Stimulated activated CD4-positive, alpha-beta T cell treated with anti-CD3 and anti-CD28 coated beads, Interleukin-15, amount 100 ng/mL, for 48 hours (primary cell): ENCODE measurements at places on chromosomes 1 and 21.
A peak's percentile ranks its signal among the peaks of the same experiment; 100 is the strongest.

GRCh38 chr1:216815260-216816131, 92.3 kb upstream of the ESRRG start:
- no peak for DNase-seq

- peak; percentile 42 for DNase-seq
Observed at GRCh38 chr1:228734881-228735801, at the start of gene RHOU. TSS of gene RHOU (plus strand) at chr1:228735479. CDS start at chr1:228735743, 264 bp downstream.

- DNase-seq, result no peak
Observed at GRCh38 chr1:17588048-17588871, 48.8 kb downstream of the ARHGEF10L start.

DNA sequence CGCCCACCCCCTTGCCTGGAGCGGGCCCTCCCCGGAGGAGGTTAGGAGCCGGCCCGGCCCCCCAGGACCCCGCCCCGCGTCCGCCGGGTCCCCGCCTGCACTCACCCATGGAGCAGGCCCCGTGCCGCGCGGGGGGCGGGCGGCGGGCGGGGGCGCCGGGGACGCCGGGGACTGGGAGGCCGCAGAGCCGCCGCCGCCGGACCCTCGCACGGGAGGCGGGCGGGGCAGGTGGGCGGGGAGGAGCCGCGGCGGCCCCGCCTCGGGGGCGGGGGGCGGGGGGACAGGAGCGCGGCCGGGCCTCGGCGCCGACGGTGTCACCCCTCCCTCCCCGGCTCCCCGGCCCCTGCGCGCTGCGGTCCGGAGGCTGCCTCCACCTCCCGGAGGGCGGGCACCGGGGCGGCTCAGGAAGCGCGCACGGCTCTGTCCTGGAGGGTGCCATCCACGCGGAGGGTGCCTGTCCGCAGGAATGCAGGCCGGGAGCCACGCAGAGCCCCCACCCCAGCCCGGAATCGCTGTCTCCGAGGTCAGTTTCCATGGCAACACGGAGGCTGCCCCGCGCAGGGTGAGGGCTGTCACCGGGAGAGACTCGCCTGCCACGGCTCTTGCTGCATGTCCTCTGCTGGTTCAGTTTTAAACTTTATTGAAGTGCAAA, 5.9 kb upstream of the PLEKHG5 start:
- no peak for DNase-seq

DNA sequence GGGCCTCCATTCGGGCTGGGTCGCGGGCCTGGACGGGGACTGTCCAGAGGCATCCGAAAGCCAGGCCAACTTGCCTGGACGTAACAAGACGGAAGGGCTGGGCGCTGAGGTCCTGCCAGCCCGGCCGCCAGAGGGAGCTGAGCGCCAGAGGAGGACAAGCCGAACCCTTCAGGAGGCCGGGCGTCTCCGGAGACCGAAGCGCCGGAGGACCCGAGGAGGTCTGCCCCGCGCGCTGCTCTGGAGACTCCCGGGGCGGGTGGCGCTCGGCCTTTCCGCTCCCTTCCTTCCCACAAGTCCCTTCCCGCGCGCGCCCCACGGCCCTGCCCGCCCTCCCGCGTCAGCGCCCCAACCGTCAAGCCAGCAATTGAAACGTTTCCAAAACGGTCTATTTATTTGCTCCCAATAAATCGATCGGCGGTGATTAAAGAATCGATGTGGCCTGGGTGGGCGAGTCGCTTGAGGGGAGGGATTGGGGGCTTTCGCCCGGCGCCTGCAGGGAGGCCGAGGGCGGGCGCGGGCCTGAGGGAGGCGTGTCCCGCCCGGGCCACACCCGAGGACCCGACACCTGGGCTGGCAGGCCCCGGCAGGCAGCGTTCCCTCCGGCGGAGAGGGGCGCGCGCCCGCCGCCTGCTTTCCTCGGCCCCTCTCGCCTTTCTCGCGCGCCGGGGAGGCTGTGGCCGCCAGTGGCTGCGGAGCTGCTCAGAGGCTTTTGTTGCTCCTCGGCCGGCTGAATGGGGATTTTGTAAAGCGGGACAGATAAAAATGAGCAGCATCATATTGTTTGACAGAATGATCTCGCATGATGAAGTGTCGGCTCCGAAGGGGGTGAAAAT, 5.2 kb upstream of the FOXD3 start:
- peak; percentile 40 for DNase-seq

- no peak for DNase-seq
Observed at GRCh38 chr1:193216920-193217319, 30.5 kb upstream of the B3GALT2 start.

GRCh38 chr1:89360716-89361115, 3.1 kb upstream of the GBP6 start:
- no peak for DNase-seq

DNA sequence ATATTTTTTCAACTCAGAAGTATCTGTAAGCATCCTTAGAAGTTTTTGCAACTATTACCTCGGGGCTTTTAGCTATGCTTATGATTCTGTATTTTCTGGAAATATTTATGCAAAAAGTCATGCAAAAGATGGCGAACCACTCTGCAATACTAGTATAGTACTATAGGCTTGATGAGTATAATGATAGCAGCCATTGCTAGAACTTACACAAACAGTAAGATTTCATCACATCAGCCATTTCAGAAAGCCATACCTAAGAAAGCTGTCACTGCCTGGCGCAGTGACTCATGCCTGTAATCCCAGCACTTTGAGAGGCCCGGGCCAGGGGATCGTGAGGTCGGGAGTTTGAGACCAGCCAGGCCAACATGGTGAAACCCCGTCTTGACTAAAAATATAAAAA, 227.1 kb downstream of the LRRC7 start:
- DNase-seq, result no peak

DNA sequence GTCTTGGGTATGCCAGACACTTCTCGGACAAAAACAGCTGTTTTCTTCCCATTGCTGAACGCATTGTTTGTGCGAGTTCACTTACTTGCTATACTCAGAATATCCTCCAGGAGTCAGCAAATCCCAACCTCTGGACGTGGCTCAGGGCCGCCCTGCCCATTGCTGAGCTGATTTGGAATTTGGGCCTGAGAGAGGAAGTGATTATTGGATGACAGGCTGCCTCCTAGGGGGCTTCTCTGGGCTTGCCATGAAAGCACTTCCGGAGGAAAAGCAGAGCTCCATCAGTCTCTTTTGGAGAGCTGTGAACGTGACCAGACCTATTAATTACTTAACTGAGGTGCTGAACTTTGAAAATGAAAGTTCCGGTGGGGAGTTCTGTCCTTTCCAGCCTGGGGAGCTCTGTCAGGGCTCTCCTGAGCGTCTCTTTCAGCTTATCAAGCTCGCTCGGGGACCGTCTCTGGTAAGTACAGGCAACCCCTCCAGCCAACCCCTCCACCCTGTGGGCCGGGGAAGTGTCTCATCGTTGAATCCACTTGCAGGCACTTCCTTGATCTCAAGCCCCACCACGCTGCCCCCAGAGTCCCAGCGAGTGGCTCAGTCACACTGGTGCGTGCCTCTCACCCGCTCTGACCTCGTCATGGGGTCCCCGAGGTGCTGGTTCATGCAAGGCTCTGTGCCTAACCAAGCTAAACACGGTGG, 76.9 kb downstream of the CLIC6 start:
- peak; percentile 30 for DNase-seq

- DNase-seq, result peak; percentile 38
Observed at GRCh38 chr1:112957133-112957812, 1.3 kb upstream of the SLC16A1 start.

DNA sequence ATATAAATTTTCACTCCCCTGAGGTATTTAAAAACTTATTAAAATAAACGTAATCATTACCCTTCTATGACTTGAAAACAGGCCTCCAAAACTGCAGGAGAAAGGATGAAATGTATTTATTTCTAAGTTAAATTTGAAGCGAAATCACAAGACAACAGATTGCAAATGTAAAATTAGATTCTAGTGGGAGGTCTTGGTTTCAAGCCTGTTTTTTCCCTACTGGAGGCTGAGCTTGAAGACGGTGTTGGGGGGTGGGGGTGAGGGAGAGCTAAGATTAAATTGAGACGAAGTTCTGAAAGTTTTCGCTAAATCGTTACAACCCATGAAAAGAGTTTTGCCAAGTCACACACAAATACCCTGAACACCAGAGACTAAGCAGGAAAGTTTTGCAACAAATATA, 68.2 kb downstream of the TIAM1 start:
- no peak for DNase-seq

DNA sequence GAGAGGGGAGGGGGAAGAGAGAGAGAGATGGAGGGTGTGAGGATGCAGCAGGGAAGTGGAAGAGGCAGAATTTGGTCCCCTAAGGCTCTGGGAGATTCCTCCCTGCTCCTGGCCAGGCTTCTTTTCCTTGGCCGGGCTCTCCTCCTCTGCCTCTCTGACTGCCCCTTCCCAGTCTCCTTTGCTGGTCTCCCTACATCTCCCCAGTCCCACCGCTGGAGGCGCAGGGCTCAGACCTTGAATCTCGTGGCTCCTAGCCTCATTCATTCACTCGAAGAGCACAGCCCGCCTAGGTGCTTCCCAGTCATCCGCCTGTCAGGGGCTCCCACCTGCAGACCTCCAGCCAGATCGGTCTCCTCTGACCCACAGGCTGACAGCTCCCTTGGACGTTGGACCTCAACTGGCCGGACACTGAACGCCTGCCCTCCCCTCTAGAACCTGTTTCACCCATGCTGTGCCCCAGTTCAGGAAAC, 76.5 kb downstream of the VWA5B1 start:
- DNase-seq, result no peak

DNA sequence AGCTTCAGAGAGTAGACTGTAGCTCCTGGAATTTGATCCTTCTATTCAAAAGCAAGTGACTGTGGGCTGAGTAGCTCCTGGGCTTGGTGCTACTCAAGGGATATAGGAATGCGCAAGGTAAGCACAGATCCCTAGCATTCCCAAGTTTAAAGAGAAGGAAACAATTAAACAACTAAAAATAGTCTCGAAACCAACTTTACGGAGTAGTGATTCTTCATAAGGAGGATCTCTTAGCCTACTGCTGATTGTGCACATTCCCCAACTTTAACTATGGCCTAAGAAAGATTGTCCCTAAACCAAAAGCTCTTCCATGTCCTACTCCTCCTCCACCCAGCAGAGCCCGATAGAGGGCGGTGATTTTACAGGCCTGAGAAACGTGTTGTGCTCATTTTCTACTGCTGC, 226.5 kb upstream of the CAMK1G start:
- DNase-seq, result no peak

- no peak for DNase-seq
Observed at GRCh38 chr1:228861832-228862180, 126.5 kb downstream of the RHOU start.

DNA sequence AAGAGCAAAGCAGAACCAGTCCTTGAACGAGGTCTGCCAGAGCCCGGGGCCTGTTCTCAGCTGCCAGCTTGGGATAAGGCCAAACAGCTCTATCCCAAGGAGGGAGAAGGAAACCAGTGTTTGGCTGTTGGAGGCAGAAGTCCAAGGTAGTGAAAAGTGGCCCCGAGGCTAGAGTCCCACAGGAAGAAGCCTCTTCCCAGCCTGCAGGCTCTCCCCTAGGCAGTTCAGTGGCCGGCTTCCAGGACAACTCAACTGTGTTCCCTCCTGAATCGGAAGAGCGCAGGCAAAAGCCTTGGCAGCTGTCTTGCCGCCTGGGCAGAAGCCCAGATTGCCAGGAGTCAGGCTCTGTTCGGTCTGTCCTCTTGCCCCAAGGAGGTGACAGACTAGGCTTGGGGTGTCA, 19.3 kb downstream of the QSOX1 start:
- no peak for DNase-seq

DNA sequence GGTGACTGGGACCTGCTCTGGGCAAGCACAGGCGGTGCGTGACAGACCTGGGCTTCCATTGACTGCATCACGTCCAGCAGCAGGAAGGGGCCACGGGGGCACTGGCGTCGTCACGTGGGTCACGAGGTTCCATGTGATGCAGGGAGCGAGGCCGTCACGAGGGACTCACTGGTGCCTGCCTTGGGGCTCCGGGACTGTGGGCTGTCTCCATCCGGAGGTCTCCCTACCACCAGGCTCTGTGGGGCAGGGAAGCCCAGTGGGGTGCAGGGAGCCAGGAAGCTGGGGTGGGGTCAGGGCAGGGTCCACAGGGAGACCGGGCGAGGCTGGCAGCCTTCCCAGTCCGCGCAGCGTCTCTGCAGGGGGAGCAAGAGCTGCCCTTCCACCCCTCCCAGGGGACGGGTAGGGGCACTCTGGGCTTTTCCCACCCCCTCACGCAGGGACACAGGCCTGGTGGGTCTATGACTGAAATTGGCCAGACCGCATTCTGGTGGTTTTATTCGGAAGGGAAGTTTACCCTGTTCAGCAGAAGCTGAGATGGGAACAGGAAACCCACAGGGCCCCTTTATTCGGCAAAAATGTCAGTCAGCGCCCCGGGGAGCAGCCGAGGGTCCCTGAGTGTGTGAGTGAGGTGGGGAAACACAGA, 416 bp upstream of the TNFRSF14 start:
- DNase-seq, result peak; percentile 78

DNA sequence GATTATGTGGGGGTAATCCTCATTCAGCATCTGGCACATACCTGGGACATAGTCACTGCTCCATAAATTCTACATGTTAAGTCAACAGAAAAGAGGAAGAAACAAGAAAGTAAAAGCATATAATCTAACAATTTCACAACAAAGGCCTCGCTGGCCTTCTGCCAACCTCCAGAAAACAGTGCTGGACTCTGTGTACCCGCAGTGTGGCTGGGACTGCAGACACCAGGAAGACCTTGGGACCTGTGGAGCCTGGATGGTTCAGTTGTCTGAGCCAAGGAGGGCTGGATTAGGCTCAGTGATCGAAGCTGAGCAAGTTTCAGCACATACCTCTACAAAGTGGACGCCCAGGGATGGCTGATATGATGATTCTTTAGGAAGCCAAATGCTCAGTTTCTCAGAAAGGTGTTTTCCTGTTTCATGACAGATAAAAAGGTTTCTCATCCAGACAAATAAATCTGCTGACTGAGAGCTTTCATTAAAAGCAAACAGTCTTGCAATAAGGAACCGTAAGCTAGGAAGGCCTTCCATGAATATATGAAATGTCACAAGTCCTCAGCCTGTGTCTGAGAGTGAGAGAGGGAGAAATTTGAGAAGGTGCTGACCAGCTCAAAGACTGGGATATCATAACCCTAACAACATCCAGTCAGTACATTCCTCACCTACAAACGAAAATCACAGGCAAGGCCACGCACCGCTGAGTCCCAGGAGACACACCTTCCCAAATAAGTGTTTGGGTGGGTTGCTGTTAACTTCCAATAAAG, 48.4 kb downstream of the CAPZB start:
- no peak for DNase-seq

DNA sequence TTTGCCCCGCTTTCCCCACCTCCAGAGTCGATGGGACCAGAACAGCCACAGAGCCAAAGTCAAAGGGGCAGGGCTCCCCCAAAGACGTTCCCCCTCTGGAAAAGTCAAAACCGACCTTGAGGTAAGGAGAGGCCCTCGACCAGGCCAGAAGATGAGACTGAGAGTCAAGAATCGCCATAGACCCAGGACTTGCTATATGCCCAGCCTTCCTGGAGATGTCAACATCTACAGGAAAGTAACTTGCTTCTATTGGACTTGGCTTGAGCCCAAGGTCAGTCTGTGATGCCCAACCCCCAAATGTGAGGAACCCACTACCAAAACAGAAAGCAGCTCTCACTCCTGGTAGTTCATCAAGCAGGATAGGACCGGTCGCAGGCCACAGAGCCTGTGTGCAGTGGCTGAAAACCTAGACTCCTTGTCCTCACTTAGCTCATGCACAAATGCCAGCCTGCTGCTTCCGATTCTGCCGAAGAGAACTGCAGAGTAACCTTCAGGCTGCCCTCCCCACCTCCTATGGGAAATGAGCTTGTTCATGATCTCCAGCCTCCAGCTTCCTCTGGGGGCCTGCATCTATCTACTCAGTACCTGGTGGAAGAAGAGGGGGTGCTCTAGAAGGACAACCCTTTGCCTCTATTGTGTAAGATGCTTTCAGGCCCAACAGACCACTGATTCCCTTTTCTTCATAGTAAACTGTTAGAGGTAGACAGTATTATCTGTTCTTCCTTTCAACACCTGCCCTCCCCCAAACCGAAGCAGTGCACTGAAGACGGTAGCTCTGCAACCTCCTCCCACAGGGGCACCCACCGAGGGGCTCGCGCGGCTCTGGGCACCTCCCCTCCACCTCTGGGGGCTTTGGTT, 1.4 kb downstream of the ACOT7 start:
- DNase-seq, result no peak
